Endodermal cell (in vitro differentiated cells): ENCODE measurements at places on chromosomes 4 and X.

- DNase-seq, result no peak
Observed at GRCh38 chr4:161291222-161291621, 872.6 kb downstream of the FSTL5 start.

DNA sequence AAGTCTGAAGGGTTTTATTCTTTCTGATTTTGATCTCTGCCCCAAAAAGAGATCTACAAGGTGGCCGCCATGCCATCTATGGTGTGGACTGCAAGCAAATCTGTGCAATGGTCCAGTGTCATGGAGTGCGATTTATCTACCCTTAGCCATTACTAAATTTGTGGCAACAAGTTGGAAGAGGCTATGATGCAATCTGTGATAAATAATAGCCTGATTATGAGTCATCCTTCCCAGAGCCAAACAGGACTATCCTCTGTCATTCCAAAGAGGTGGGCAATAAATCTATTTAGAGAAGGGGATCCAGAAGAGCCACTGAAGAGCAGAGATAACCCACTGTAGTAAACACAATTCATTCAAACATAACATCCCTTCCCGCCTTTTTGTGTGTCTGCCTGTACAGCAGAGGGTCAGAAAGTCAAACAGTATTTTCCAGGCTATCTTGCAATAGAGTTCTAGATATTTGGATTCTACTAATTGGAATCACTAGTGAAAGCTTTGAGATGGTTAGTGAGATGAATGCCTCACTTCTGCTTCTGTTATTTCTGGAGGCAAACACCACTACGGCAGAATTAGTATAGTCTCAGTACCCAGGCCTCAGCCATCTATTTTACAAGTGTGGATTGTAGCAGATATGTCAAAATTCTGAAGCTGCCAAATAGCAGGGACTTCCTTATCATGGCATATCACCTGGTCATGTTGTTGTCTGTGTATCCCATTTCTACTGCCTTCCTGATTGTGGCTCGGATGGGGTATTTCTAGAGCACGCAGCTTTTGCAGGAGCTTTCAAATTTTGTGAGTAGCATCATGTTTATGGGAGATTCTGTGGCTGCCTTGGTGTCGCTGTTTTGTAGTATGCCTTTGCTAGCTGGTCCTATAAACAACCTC lies 192.0 kb downstream of the SMIM20 start:
- no peak for DNase-seq

GRCh38 chr4:81676537-81676936 lies 204.8 kb upstream of the RASGEF1B start:
- DNase-seq, result no peak

GRCh38 chr4:84796394-84796793 lies 170.1 kb downstream of the WDFY3 start:
- DNase-seq, result no peak

GRCh38 chr4:187307131-187307530 lies 583.5 kb upstream of the FAT1 start:
- no peak for DNase-seq

DNA sequence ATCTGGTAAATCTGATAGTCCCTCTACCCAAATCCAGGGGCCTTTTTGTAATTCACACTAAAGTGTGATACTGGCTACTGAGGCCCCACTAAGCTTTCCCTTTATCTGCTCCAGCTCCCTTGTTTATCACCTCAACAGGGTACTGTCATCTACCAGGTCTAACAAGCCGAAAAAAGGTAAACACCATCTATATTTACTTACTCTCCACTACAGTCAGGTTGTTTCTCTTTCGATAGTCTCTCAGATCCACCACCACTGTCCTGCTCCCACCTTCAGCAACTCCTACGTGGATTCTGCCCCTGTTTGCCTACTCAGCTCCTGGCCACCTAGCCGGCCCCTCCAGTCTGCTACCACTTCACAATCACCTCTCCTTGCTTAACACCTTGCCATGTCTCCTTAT lies 3.3 kb downstream of the ITIH6 start:
- no peak for DNase-seq

GRCh38 chrX:46770817-46771163 lies 11.9 kb upstream of the SLC9A7 start:
- DNase-seq, result peak; percentile 22

GRCh38 chrX:41329101-41329500 lies 4.9 kb upstream of the DDX3X start:
- DNase-seq, result no peak

GRCh38 chrX:56615282-56615681 lies 51.9 kb downstream of the UBQLN2 start:
- DNase-seq, result no peak

DNA sequence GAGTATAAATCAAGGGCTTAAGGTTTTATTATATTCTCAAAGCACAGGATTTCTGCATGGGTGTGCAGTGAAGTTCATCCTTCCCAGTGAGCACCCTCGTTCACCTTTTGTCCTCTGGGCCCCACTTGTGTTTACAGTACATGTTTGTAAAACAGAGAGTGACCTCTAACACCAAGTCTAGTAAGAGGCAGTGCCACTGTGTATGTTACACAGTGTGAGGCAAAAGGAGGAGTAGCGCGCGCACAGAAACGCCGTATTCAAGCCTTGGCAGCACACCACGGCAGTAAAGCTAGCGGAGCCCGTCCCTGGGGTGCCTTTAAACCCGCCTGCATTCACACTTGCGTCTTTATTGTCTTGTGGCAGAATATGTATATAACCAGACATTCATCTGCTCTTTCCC lies 51.9 kb downstream of the CCNI start:
- DNase-seq, result no peak

DNA sequence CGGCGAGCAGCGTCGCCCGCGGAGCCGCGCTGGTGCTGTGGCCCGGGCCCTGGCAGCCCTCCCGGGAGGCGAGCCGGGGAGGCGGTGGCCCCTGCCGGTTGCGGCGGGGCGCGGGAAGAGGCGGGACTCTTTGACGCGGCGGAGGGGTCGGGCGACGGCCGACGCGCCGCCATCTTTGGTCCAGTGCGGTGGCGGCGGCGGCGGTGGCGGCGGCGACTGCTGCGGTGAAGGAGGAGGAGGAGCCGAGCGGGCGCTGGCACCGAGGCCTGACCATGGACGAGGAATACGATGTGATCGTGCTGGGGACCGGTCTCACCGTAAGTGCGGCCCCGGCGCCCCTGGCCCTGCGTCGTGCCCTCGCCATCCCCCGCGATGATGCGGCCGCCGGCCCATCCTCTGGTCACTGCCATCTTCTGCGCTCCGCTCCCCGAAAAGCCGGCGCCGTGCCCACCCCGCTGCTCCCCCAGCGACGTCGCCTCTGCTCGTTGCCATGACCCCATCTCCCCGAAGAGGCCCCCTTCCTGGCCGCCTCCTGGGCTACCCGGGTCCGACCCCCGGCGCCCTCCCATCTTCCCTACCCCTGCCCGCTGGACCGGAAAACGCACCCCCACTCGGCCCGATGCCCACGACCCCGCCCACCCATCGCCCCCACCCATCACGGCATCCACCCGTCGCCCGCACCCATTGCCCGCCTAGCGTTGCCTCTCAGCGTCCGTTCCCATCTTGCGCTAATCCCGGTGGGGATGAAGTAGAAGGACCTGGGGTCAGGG lies at the start of gene GDI1:
Gene GDI1, plus strand, starts transcription at position 172 of the 770 bp plus-strand sequence. Its CDS starts 101 bp downstream, at position 273.
- peak; percentile 72 for DNase-seq

GRCh38 chr4:184355111-184355604 lies 119.2 kb downstream of the IRF2 start:
- DNase-seq, result peak; percentile 38

DNA sequence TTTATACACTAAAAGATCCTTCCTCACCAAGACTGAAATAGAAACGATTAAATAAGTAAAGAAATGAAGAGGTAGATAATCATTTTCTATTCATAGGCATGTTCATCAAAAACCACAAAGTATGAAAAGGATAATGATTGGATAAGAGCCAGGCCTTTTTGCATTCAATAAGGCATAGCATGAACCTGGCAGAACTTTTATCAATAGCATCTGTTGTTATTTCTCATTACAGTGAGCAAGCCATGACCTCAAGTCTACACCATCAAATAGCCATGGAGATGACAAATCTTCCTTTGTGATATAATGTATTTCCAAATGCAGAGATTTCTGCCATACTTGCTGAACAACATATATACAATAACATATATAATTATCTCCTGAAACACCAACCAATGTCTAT lies 206.0 kb upstream of the SLC7A11 start:
- no peak for DNase-seq

- peak; percentile 89 for DNase-seq
Observed at GRCh38 chr4:158768555-158769174, at the start of gene FNIP2. Gene FNIP2 (plus strand): TSS chr4:158769026. CDS start chr4:158769213, 187 bp downstream.

DNA sequence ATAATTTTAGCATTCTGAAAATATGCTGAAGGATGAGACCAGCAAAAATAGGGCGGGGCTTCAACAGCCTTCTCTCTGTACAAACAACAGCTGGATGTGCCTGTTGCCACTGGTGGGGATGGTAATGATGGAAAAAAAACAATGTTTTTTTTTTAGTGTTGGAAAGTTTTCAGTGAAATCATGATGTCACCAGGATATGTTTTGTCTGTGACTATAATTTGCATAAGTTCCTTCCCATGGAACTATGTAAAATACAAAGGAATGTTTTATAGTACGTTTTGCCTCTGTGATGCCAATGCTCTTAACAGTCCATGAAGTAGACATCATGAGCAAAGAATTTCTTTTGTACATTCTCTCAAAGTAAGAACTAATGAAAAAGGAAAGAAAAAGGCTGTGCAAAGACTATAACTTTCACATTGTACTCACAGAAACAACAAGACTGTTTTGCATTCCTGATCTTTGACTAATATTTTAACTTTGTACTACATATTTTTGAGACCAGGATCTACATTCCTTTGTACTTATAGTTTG lies 589.7 kb downstream of the SPRY1 start:
- no peak for DNase-seq

GRCh38 chr4:39505581-39505980 lies 21.7 kb downstream of the UGDH start:
- DNase-seq, result no peak

- DNase-seq, result no peak
Observed at GRCh38 chr4:1175635-1176229, 3.3 kb upstream of the SPON2 start.

- DNase-seq, result no peak
Observed at GRCh38 chrX:150676221-150676620, 17.0 kb upstream of the MTMR1 start.

GRCh38 chr4:125750399-125750798 lies 435.6 kb downstream of the FAT4 start:
- DNase-seq, result no peak

DNA sequence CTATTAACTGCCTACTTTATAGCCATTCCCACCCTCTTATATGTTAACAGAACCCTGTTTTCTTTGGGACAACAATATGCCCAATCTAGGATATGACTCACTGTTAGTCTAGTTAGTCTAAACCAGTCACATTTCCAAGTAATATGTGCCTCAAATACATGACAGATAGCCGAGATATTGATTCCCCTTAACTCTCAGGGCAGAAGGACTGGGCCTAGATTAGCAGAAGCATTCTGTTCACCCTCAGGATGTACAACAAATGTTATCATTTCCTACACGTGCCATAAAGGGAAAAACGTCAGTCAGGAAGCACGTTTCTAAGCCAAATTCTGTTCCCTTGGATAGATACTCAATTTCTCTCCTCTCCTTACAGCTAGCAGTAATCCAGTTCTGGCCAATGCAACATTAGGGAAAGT lies 114.1 kb downstream of the SLC10A7 start:
- DNase-seq, result no peak

DNA sequence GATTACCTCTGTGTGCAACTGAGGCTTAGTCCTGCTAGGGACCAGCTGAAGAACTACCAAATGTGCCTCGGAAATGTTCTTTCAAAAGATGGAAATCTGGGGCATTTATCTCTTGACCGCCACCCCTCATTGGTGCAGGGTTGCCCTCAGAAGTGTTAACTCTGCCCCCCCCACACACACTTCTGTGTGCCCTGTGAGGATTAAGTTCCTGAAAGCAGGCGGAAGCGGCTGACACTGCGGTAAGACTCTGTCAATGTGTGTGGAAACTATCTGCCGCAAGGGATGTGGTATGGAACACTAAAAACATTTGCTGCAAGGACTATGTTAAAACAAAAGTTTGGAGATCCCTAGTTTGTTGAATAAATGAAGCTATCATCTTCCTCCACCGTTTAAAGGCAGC lies 106.9 kb upstream of the NDP start:
- DNase-seq, result no peak

DNA sequence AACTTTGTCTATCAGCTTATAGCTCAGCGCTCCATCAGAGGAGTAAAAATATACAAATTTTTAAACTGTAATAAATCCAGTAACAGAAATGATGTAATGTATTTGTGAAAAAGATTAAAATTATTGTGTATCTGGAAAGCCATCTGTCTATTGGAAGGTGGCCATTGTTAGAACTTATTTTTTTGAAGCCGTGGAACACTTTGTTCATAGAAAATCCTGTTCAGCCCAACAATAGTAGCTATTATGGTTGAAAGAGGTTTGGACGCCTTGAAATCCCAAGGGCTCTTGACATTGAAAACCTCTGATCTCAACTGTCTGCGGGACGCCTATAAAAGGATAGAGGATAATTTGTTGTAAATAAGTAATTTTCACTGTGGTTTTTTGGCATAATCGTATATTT lies 98.3 kb downstream of the RAPGEF2 start:
- no peak for DNase-seq

GRCh38 chr4:41006141-41006540 lies 208.2 kb downstream of the APBB2 start:
- DNase-seq, result no peak

DNA sequence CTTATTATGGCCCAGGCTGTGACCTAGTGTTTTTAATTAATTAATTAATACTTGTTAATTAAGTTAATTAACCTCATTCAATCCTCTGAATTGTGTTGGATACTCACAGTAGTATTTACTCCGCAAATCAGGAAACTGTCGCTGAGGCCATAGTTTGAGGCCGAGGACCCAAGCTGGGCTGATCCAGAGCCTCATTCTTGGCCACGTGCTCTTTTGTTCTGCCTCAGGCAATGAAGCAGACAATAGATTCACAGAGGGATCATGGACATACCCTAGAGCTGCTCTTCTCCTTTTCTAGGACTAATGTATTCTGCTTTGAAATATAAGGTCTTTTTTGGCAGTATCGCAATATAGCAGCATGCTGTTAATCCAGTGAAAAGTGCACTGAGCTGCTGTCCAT lies 24.0 kb upstream of the SNCA start:
- no peak for DNase-seq

GRCh38 chr4:158590306-158590705 lies 68.6 kb downstream of the RXFP1 start:
- no peak for DNase-seq

GRCh38 chr4:128517096-128517738 lies 229.6 kb upstream of the PGRMC2 start:
- no peak for DNase-seq

- DNase-seq, result peak; percentile 32
Observed at GRCh38 chr4:162409048-162409447, 245.2 kb upstream of the FSTL5 start.

DNA sequence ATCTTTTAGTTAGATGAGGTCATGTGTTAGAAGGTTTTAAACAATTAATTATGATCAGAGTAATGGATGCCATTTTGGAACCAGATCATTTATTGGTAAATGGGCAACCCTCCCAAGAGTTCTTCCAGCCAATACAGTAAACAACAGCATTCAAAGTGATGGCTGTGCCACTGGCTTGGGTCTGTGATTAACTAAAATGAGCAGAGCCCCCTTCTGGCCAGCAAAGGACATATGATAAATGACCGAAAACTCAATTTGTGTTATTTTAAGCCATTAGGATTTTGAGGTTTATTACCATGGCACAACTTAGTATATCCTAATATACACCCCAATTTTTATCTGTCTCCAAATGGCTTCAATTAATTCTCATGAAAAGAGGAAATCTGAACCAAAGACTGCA lies 90.8 kb upstream of the NPFFR2 start:
- peak; percentile 65 for DNase-seq

GRCh38 chr4:16118090-16118489 lies 34.3 kb upstream of the PROM1 start:
- no peak for DNase-seq

GRCh38 chr4:168674077-168674747 lies 177.4 kb downstream of the PALLD start:
- DNase-seq, result peak; percentile 53
